Hematopoietic multipotent progenitor cell treated with erythropoietin and hydrocortisone succinate and interleukin-3 and kit ligand, for 15 days (in vitro differentiated cells): ENCODE measurements at places on chromosomes 1 and 21.

GRCh38 chr1:15185617-15186016 lies 32.1 kb downstream of the TMEM51 start:
- DNase-seq = no peak

DNA sequence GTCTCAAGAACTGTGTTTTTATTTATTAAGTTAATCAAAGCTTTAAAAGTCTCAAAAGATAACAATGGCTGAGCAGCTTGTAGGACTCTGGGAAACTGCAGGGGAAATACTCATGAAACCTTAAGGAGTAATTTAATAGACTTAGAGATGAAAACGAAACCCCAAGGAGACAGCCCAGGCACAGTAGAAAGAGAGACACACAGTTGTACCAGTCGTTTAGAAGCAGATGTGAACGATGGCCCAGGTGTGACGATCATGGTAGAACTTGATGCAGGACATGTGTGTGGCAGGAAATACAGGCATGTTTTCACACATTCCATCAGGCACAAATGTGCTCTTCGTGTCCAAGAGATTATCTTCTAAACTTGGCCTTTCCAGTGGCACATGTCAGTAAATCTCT lies 21.2 kb upstream of the MRPS6 start:
- no peak for DNase-seq

DNA sequence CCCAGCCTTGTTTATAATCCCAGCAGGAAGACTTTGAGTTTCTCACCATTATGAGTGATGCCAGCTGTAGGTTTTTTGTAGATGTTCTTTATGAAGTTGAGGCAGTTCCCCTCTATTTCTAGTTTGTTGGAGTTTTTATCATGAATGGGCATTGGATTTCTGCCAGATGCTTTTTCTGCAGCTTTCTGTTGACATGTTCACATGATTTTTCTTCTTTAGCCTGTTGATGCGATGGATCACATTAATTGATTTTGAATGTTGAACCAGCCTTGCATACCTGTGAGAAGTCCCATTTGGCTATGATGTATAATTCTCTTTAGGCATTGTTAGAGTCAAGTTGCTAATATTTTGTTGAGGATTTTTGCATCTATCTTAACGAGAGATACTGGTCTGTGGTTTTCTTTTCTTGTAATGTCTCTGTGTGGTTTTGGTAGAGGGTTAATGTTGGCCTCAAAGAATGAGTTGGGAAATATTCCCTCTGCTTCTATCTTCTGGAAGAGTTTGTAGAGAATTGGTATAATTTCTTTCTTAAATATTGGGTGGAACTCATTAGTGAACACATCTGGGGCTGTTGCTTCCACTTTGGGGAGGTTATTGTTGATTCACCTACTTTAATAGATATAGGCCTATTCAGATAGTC lies 33.2 kb downstream of the ZBTB40 start:
- DNase-seq = no peak

- peak; percentile 82 for DNase-seq
Observed at GRCh38 chr1:7770997-7771822, at the start of gene VAMP3. Gene VAMP3 (plus strand): TSS chr1:7771296. CDS start chr1:7771384, 88 bp downstream.

DNA sequence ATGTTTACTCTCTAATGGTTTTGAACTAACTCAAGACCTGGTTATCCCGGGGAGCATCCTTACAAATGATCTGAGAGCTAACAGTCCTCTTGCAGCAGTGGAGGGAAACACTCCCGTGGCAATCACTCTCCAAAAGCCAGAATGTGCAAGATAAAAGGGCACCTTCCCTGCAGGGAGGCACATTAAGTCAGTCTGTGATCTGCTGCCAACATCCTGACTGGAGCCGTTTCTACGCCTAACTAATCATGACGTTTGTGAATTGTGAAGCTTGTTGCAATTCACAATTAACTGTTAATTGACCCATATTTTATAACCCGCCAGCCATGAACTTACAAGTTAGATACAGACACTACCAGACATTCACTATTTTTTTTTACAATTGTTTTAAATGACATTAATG lies 52.1 kb upstream of the LGALS8 start:
- no peak for DNase-seq

- DNase-seq = no peak
Observed at GRCh38 chr1:55726994-55727393, 511.8 kb upstream of the USP24 start.

DNA sequence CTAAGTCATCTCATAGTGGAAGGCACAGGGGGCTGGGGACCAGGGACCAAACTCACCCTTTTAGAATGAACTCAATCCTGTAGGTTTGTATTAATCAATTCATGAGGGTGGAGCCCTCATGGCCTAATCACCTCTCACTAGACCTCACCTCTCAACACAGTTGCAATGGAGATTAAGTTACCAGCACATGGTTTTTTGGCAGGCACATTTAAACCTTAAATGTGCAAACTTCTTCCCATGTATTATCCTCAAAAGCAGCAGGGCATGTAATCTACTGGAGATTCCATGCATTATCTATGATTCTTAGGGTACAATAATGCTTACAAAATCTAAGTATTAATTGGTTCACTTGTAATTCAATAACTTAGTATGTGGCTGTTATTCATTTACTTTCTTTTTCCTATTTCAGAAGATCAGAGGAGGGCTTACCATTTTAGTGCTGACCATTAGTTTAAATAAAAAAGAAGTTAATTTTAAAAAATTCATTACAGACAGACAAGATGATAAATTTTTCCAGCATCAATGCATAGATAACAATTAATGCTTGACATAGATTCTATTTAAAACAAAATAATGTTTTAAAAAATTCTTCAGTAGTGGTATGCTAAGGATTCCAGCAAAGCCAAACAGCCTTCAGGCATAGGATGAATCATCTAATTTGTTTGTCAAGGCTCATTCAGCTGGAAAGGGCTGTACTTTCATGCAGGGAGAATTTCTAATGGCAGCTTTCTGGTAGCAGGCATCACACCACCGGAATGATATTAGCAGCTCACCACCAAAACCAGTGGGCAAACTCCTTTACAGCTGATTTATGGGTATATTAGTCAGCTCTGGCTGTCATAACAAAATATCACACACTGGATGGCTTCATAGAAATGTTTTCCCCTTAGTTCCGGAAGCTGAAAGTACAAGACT lies 124.6 kb upstream of the ZNF648 start:
- DNase-seq = no peak

DNA sequence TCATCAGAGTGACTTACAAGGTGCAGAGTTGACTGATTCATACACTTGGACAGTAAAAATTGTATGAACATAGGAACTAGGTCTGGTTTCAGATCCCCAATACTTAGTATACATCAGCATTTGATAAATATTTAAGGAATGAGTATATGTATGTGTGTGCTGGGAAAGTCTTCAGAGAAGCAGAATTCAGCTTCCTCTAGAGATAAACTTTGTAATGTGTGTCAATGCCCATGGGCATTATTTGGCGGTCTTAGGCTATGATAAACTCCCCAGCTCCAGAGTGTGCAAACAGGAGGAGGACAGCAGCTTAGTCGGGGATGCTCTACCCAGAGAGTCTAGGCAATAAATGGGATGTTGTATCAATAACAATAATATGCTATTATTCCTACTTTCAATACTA lies 2.9 kb upstream of the CAMK1G start:
- no peak for DNase-seq
